ENCODE measurements at places on chromosomes 7 and 10.
A peak's percentile ranks its signal among the peaks of the same experiment; 100 is the strongest.

- DNase-seq, result no peak
These were observed 31.4 kb upstream of the RSU1 start for GRCh38 chr10:16848562-16849154.

- DNase-seq, result no peak
These were observed 67.1 kb downstream of the WAC start for GRCh38 chr10:28600056-28600455.

DNA sequence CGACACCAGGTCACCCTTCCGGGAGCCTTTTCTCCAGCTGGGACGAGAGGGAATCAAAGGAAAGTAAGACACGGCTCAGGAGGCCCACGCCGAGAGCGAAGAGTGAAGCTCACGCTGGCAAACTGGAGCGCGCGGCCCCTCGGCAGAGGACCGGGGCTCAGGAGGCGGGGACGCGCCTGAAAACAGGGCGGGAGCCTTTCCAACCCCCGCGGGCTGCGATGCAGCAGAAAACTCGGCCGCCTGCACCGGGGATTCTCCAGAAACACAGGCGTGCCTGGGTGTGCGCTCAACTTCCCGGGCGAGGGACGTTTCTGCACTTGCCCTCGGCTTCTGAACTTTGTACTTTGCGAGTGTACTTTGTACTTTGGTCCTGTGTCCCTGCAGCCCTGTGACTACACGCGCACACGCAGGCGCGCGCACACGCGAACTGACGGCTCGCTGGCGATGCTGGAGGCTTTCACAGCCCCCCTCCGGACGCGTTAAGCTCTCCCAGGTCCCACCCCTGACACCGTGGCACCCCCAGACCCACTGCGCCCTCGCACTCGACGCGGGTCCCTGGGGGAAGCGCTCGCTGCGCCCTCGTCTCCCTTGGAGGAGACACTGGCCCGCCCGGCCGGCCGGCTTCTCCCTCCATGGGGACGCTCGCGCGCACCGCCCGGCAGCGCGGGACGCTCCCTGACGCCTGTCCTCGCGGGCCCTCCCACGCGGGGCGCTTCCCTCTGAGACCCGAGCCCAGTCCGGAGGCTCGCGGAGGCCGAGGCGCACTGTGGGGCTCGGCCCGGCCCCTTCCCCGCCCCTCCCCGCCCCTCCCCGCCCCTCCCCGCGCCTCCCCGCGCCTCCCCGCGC, 588 bp upstream of the PAOX start:
- no peak for DNase-seq

DNA sequence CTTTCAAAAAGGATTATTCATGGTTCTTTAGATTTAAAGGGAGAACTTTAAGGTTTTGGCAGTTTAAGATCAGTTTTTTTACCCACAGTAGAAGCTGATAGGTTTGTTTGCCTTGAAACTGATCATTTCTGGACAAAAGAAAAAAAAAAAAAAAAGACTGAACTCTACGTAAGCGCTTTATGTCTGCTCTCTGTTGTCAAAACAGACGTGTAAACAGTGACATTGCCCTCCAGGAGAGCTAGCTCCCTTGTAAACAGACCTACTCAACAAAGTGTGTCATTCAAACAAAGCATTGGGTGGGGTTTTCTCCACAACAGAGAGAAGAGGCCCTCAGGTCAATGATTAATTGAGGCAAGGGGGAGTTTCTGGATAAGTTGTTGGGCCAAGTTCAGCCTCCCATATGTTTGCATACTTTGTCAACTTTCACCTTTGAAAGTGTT, 568.1 kb upstream of the LRRN3 start:
- no peak for DNase-seq

GRCh38 chr7:158695726-158696452, 8.7 kb downstream of the NCAPG2 start:
- DNase-seq, result no peak

DNA sequence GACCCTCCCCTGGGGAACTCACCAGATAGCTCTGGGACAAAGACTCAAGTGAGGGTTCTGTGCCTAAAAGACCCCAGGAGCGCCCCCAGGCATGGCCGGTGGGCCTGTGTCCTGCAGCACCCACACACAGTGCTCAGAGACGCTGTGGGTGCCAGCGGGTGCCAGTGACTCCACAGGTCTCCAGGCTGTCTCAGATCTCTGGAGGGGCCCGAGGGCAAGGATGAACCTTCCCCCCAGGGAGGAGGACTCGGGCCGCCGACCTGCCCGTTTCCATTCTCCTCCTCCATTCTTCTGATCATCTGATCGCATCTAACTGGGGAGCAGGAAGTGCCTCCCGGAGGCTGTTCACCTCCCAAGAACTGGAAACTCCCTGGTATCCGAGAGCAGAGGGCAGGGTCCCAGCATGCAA, 980 bp downstream of the ADAM8 start:
- no peak for DNase-seq

GRCh38 chr7:37832194-37832593, 16.2 kb upstream of the NME8 start:
- peak; percentile 16 for DNase-seq

DNA sequence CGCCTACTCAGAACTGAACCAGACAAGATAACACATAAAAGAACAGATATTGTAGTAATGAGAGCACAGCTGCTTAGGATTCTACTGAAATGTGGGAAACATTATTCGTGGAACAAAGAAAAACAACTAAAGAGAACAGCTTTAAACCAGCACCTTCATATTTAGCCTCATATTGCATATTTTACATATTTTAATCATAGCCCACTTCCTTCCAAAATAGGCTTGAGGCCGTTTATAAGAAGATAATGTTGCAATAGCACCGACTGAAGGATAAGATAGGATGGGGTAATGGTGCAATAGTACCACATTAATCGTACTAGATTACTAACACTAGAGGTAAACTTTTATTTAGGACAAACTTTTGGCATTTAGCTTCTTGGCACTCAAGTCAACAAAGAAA, 71.3 kb downstream of the KCND2 start:
- no peak for DNase-seq

DNA sequence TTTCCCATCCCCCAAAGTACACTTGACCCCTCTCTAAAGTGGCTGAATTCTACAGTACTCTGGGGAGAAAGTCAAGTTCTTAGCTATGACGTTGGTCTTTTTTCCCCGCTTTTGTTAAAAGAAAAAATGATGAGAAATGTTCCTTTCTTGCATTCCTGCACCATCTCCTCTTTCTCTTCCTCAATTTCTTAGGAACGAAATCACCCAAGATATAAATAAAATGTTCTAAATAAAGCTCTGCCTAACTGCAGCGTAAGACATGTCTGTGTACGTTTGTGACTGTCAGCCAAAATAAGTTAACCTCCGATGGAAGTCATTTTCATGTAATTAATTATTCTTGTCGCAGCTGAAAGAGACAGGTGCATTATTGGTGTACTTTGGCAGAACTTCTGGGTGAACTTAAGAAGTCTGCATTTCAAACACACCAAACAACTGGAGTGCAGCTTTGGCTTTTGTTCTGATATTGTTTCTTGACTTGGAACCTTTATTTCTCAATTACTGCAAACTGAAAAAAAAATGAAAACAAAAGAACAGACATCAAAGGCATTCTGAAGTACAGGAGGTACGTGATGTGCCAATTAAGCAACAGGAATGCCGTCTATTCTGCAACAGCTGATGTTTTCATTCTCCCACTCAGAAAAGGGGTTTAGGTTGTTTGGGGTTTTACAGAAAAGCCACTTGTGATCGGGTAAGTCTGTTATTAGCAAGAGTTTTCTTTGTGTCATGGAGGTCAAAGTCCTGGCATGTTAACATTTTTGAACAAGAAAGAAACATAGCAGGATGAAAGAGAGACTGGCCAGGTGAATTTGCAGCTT, 82.4 kb upstream of the SDK1 start:
- no peak for DNase-seq

- no peak for DNase-seq
These were observed 10.7 kb upstream of the IDI2 start for GRCh38 chr10:1036341-1036791.

DNA sequence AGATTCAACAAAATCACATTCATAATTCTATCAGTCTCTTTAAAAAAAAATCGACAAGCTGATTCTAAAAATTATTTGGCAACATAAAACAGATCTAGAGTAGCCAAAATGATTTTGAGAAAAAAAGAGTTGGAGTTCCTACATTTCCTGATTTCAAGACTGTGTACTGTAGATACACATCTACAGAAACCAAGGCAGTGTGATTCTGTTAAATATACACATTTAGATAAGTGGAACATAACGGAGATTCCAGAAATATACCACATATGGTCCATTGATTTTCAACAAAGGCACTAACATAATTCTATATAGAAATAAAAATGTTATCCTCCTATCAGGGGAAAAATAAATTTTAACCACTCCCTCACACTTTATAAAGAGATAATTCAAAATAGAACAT, 467.0 kb downstream of the ADRA2A start:
- DNase-seq, result no peak

DNA sequence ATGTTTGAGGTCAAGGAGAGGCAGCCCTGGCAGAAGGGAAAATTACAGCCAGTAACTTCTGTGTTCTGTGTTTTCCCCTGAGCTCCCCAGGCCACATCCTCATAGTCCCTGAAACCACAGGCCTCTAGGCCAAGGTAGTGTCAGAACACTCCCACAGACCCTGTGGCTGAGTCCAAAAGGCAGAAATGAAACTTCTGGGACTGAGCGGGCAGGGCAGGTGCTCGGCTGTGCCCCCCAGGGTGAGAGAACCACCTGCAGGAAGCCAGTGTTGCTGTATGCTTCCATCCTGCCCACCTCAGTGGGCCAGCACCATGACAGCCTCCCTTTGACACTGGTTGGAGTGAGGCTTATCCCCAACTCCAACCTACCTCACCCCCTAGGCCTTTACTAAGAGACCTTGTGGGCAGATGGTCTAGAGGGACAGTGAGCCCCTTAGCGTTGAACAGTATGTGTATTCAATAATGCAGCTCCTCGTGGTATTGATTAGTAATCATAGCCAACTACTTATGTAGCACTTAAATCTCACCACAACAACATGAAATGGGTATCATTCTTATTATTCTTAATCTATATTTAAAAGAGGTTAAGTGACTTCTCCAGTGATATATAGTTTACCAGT, 30.3 kb downstream of the PIK3CG start:
- DNase-seq, result no peak

- no peak for DNase-seq
These were observed 26.1 kb downstream of the RBM33 start for GRCh38 chr7:155670521-155670920.

DNA sequence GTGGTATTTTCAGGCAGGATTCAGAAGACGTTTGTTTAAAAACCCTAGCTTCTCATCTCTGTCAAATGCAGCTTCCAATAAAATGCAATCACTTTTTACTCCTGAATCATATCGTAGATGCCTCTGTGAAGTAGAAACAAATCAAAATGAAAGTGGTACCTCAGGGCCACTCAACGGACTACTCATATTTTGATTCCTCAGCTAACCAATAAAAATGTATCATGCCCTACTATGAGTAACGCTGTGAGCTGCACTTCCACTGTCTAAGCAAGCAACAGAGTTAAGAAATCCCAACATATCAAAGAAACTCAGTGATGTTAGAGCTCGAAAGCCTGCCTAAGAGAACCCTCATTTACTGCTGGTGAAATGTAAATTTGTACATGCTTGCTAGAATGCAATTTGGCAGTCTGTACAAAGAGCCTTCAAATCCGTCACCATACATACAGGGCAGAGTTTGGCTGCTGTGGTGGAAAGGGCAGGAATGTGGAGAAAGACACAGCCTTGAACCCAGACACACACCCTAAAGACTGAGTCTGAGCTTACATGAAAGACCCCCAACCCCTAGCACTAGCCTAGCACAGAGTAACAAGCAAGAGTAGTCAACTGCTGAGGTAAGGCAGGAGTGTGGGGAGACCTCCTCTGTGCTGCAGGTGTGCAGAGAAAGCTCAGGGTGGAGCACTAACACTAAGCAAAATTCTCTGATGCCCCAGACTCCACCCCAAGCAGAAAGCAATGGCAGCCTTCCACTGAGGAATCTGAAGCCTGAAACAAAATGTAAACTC, 151.5 kb downstream of the ANK3 start:
- no peak for DNase-seq

DNA sequence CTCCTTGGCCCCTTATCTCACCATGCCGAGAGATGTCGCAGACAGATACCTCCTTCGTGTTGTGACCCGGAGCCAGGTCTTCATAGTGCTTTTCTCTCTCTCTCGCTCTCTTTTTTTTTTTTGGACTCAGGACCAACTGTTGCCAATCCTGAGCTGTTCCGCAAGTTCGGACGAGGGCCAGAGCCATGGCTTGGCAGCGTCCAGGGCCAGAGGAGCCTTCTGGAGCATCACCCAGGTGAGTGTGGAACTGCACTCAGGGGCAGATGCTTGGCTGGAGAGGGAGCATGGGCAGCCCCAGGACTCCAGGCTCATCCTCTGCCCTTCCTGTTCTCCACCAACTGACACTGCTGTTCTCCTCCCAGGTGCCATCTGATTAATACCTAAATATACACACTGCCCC, 7.8 kb downstream of the ZNF862 start:
- DNase-seq, result no peak

GRCh38 chr10:89515031-89515841, 20.2 kb downstream of the SLC16A12 start:
- DNase-seq, result no peak

GRCh38 chr7:47196106-47196645, 385.7 kb downstream of the TNS3 start:
- no peak for DNase-seq

Measured in NCI-H187 treated with DMSO at 0.1 percent for 48 hours (cell line).